ENCODE measurements at places on chromosomes 4 and X.
A peak's percentile ranks its signal among the peaks of the same experiment; 100 is the strongest.

GRCh38 chr4:721261-722168, 15.9 kb downstream of the PCGF3 start:
- no peak for DNase-seq

GRCh38 chrX:47146936-47147859, 2.2 kb downstream of the RBM10 start:
- no peak for DNase-seq

DNA sequence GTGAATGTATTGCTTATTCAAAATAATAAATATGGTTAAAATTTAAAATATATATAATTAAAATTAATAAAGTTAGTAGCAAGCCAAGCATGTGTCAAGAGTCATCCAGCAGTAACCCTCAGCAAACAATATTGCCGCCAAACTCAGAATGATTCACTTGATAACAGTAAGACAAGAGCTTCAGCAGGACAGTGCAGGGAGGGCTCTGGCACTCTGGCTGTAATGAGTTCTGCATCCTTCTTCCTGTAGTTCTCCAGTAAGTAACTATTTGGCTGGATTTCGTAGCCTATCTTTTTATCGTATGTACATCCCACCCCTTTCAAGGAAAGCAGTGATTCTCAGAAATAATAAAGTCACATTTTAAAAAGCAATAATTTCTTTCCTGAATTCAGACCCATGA, 17.6 kb downstream of the OTUD6A start:
- no peak for DNase-seq

GRCh38 chrX:2654436-2655340, 36.4 kb upstream of the CD99 start:
- DNase-seq: no peak

GRCh38 chrX:9885150-9885549, 82.0 kb upstream of the CLDN34 start:
- DNase-seq: peak; percentile 52

DNA sequence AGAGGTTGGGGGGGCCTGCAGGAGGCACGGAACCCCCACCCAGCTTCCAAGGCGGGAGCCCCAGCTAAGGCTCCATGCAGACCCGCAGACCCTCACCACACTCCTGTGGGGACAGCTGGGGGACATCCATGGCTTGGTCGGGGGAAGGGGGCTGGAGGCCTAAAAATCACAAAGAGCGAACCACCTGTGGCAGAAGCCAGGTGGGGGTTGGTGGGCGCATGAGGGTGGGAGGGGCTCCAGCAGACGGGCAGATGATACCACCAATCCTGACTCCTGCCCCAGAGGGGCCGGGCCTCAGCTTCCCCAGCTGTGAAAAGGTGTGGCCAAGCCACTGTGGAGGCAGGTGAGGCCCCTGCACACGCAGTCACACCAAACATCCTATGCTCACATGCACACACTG, 111.6 kb downstream of the FAM53A start:
- DNase-seq: no peak

GRCh38 chr4:1512738-1513660, 106.8 kb upstream of the NKX1-1 start:
- DNase-seq: no peak

GRCh38 chrX:652341-652741, 21.8 kb downstream of the SHOX start:
- no peak for DNase-seq

GRCh38 chr4:165927815-165928214, 54.8 kb downstream of the TLL1 start:
- DNase-seq: no peak

DNA sequence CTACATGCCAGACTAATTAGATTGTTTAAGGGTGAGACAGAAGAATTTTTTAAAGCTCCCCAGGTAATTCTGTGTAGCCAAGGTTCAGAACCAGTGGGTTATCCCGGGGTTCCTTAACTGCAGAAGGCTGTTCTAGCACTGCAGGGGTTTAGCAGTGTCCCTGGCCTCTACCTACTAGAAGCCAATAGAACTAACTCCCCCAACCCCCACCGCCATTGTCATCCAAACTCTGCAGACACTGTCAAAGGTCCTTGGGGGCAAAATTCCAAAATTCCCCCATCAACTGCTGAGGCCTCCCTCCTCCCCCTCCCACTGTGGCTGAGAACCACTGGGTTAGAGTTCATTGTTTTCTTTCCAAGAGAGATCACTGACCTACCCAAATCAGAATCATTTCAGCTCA, 66.4 kb downstream of the MOSPD2 start:
- DNase-seq: no peak

GRCh38 chr4:13543032-13543838, 1.1 kb downstream of the NKX3-2 start:
- no peak for DNase-seq

DNA sequence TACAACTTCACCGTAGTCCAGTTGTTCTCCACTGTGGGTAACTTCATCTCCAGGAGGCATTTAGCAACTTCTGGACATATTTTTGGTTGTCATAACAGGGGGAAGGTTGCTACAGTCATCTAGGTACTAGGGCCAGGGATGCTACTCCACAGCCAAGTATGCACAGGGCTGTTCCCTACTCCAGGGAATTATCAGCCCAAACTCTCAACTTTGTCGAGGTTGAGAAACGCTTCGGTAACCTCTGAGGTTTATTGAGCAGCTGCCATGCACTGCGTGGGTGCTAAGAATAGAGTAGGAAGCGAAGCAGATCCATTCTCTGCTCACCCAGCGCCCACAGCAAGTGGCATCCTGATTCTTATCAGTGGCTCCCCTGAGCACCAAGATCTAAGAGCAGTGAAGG, 8.2 kb downstream of the FGFBP1 start:
- DNase-seq: no peak

GRCh38 chr4:150828159-150828558, 186.9 kb downstream of the LRBA start:
- peak; percentile 10 for DNase-seq

DNA sequence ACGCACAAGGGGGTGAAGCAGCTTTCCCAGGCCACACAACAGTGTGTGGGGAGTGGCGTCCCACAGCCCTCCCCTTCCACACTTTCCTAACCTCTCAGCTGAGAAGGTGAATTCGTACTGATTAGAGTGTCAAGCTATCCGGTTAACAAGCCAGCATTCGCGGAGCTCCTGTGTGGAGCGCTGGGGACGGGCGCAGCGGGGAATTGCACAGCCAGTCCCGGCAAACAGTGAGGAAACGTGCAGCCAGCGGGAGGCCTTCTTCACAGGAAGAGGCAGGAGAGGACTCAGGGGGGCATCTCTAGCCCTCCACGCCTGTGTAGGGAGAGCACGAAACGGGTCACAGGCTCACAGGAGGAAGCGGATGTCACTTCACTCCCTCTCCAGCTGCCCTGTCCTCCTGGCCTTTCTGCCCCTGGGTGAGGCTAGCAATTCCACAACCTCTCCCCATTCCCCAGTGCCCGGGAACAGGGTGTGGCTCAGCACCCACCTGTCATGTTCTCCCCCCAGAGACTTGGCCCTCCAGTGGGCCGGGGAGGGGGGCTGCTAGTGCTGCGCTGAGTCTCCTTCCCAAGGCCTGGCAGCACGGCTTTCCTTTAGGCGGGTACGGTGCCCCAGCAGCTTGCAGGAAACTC, 117.3 kb downstream of the CPZ start:
- DNase-seq: no peak

DNA sequence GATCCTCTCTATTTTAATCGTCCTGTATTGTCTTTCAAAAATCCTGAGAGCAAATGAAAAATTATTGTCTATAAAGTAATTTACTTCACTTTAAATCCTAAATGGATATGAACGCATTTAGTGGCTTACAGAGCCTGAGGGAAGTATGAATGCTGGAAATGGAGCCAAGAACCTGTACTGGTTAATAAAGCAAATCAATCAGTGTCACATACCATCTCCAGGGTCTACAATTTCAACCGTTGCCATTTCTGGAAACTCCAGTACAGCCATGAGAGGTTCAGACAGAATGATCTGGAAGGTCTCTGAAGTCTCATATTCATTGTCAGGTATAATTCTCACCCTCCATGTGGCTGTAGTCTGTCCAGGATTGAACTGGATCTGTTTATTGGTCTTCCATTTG, 76.6 kb downstream of the FREM3 start:
- DNase-seq: no peak

DNA sequence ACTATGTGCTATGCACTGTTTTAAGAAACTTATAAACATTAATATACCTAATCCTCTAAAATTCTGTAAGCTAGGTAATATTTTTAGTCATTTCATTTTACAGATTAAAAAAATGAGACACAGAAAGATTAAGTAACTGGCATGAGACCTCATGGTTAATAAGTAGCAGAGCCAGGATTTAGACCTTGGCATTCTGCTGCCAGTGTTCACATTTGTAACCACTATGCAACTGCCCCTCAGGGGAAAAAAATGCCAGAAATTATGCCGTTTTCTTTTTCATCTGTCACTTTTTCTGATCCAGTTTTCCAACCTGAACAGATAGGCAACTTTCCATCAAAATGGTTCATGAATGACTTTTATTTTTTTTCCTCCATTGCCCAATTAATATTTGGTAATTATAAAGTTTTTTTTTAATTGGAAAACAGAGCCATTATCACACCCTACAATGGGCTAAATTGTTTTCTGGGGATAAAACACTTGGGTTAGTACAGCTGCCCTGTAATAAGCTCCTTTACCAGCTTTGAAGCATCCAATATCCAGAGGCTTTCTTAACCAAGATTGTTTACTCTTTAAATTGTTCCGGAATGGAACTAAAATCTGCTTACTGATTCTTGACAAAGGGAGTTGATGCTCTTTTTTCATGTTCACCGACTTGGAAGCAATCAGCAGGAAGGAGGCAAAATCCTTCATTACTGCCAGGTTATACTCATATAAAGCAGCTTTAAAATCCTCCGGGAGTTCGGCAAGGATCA, 56.4 kb upstream of the DDX60 start:
- DNase-seq: no peak

DNA sequence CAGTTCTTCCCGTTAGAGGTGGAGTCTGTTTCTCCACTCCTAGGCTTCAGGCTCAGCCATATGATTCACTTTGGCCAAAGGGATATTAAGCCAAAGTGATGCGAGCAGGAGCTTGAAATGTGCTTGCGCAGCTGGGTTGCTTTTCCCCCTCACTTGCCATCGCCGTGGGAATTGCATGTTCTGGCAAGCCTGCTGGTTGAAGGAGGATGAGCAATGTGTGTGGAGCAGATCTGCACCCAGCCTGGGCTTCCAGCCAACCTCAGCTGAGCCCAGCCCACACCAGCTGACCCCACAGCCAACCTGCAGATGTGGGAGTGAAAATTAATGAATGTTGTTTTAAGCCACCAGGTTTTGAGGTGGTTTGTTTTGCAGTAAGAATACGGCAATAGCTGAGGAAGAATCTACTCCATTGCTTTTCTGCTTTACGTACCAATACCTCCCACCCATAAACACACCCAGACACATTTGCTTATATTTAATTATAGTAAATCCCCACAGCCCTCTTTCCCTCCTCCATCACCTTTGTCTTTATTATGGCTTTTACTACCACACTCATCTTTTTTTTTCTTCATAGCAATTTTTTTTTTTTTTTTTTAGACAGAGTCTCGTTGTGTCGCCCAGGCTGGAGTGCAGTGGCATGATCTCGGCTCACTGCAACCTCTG, 132.8 kb upstream of the FUNDC1 start:
- DNase-seq: peak; percentile 2

DNA sequence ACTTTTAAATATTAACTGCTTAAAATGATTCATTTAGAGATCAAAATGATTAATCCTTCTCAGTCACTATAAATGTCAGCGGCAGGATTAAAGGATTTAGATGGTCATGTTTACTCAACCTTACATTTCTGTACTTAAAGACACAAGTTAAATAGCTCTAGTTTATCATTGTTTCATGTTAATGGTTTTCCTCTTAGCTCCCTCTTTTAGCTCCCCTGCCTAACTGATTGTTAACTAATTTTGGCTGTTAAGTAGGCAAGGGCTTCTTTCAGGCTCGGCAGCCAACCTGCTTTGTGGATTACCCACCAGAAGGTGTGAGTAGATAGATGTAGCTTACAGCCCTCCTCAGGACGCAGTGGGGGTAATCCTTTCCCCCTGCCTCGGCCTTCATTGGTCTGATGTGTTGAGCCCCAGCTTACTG, 96.0 kb downstream of the TENM3 start:
- DNase-seq: no peak

DNA sequence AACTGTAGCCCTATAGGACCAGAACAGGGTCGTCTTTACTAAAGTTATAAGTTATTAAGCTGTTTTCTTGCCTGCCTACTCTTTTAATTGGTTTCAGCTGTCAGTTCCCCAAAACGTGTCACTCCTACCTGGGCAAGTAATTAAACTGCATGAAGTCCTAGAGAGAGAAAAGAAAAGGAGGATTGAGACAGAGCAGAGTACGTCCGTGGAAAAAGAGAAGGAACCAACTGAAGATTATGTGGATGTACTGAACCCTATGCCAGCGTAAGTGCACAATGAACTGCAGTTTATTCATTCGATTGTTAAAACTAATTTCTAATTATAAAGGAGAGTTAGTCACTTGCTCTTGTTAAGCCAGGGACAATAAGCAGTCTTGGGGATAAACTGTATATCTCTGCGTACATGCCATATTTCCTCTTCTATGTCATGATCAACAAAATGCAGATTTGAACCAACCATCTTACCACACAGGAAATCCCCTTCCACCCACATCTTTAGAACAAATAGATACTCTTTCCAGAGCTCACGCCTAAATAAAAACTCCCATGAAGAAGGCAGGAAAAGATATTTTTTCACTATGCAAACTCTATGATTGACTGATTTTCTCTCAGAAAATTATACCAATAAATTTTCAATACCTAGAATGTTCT, 22.8 kb downstream of the STAP1 start:
- DNase-seq: peak; percentile 71

DNA sequence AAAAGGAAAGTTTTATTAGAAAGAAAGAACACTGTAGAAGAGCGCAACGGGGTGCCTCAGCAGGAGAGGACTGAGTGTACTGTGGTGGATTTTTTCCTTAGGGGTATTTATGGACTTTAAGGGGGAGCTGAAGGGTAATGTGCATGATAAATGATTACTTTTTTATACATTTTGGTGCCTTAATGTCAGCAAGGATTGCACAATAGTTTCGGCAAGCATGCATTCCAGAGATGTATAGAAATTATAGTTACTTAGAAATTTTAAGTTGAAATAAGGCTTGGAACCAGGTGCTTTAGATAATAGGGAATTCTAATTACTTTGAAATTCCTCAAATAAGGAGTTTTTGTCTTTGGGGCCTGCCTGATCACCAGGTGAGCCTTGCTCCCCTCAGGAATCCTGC, 30.5 kb upstream of the SERPINA7 start:
- DNase-seq: no peak

- no peak for DNase-seq
These were observed 65.0 kb upstream of the IL15 start for GRCh38 chr4:141571362-141571761.

- no peak for DNase-seq
These were observed 490.6 kb downstream of the RPA4 start for GRCh38 chrX:97374266-97374665.

GRCh38 chrX:119693040-119693995, at the start of gene SEPTIN6:
SEPTIN6 (minus strand) TSS chrX:119693168; CDS start chrX:119693105, 63 bp downstream.
- peak; percentile 84 for DNase-seq

- DNase-seq: no peak
These were observed 314 bp downstream of the P2RY8 start for GRCh38 chrX:1536712-1537030.
